A172 (cell line): ENCODE measurements at places on chromosomes 12 and 14. TPM values are rescaled to one million over a fixed set of nuclear protein-coding genes. Genes with fewer than 3 reads are reported as not detected.

GRCh38 chr14:98966475-98967162, 305.4 kb downstream of the BCL11B start:
- no peak for DNase-seq

DNA sequence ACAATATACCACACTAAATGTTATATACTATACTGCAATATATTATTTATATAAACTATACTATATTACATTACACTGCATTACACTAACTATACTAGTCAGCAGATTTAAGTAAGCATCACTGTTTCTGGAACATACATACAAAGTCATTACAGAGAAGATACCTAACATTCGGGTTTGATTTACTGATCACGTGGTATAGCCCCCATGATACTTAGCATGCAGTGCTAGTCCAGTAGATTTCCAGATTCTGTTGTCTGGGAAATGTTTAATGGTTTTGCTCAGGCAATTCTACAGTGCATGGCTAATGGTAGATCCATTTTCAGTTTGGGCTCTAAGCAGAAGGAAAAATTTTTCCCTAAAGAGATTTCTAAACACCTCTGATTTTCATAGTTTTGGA, 403.7 kb upstream of the TMTC1 start:
- no peak for DNase-seq

DNA sequence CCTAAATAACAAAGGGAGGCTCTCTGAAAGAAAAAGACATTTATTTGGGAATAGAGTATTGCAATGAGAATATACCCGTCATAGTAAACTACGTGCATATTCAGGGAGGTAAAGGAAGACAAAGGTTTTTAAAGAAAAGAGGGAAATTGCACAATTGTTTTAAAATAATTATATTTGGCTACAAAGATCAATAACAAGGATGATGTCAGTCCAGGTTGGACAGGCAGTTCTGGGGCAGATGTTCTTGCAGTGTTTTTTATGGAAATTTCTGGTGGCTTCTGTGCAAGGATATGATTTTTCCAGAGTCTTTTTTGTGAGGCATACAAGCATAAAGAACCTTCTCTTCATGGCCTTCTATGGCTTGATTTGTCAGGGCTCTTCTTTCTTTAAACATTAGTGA, 29.6 kb downstream of the HSD17B6 start:
- no peak for DNase-seq

Gene SLC5A8
- not detected in 2 replicates for total RNA-seq

Gene AQP6
- total RNA-seq = not detected in 2 replicates

GRCh38 chr12:76337583-76337982, 10.6 kb downstream of the BBS10 start:
- peak; percentile 78 for DNase-seq

DNA sequence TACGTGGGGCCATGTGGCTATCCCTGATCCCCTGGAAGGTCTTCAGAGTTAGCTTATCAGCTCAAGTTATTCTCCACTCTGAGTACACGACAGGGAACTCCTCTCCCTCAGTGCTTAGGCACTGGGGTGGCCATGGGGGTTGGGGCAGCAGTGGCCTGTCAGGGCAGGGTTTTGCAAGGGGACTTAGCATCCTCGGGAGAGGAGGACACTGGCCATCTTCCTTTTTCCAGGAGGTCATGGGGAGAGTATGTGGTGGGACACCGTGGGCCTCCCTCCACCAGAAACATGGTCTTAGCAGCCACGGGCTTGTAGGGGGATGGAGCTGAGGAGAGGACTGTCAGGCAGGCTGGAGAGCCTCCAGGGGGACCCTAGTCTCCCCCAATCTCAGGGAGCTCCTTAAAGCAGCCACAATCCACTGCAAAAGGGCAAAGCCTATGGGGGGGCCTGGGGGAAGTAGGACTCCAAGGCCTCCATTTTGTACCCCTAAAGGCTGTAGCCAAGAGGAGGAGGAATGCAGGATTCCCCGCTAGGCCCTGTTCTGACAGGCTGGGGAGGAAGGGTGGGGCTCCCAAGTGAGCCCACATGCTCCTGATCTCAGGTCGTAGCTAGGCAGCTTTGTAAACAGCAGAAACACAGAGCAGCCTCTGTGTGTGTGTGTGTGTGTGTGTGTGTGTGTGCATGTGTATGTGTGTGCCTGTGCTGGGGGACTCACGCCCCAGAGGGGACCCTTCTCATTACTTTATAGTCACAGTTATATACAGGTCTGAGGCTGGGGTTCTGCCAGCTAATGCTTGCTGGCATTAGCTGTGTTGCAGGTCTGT, 36.6 kb downstream of the KRT80 start:
- no peak for DNase-seq

- DNase-seq = no peak
Measured at GRCh38 chr12:68011882-68012207, 22.6 kb downstream of the IFNG-AS1 start.
